Pancreas (tissue), 10 donors: ENCODE measurements at places on chromosomes 7 and 10. TPM values are rescaled to one million over a fixed set of nuclear protein-coding genes. Genes with fewer than 3 reads are reported as not detected.

WEE2 gene
- total RNA-seq, result 0.19 TPM

DNA sequence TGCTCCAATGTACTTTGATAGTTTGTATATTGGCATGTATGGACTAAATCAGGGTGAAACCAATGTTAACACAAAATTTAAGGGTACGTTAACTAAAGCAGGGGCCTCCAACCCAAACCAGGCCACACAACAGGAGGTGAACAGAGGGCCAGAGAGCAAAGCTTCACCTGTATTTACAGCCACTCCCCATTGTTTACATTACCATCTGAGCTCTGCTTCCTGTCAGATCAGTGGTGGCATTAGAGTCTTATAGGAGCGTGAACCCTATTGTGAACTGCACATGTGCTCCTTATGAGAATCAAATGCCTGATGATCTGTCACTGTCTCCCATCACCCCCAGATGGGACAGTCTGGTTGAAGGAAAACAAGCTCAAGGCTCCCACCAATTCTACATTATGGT lies 62.0 kb upstream of the SCIN start:
- no peaks in the 10 kb centered on the region for H3K36me3 ChIP-seq
- no peak overlapping the region for H3K27ac ChIP-seq
- DNase-seq, result no peak
- H3K4me1 ChIP-seq, result no peaks in the 10 kb centered on the region

GRCh38 chr10:119616882-119617570 lies 20.3 kb upstream of the TIAL1 start:
- no peaks in the 10 kb centered on the region for H3K36me3 ChIP-seq
- H3K4me1 ChIP-seq, result no peaks in the 10 kb centered on the region
- no peak for DNase-seq
- H3K27me3 ChIP-seq, result no peaks in the 10 kb centered on the region
- no peak overlapping the region for H3K4me3 ChIP-seq
- no peak overlapping the region for H3K27ac ChIP-seq

GRCh38 chr7:151825721-151826120 lies 51.2 kb downstream of the PRKAG2 start:
- no peak overlapping the region for H3K4me3 ChIP-seq
- no peaks in the 10 kb centered on the region for H3K36me3 ChIP-seq
- H3K4me1 ChIP-seq, result peaks cover 18% of the 10 kb centered on the region
- H3K27me3 ChIP-seq, result no peaks in the 10 kb centered on the region
- DNase-seq, result no peak

DNA sequence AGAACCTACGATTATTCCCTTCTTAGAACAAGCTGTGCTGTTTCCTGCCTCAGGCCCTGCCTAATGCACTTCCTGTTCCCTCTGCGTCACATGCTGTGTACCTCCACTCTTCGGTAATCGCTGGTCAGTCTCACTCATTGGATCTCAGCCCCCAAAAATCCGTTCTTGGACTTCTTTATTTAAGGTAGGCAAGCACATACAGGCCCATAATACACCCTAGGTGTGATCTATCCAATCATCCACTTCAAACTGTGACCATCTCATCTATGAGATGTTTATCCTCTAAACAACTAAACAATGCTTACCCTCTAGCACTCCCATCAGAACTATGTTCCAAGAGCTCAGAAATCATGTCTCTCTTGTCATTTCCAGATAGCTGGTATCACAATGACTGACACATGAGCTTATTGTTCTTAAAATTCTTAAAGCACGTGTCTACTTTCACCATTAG lies 83.9 kb downstream of the CADPS2 start:
- H3K36me3 ChIP-seq, result no peaks in the 10 kb centered on the region
- no peak for DNase-seq
- no peak overlapping the region for H3K4me3 ChIP-seq
- H3K27me3 ChIP-seq, result no peaks in the 10 kb centered on the region
- H3K27ac ChIP-seq, result no peak overlapping the region

- no peak for DNase-seq
- no peaks in the 10 kb centered on the region for H3K36me3 ChIP-seq
- no peaks in the 10 kb centered on the region for H3K27me3 ChIP-seq
- H3K27ac ChIP-seq, result peak overlapping the region; percentile 20
Measured at GRCh38 chr10:89217057-89217990, 10.2 kb upstream of the CH25H start.

- no peaks in the 10 kb centered on the region for H3K36me3 ChIP-seq
- peaks cover 10% of the 10 kb centered on the region for H3K4me1 ChIP-seq
- no peak for DNase-seq
- no peak overlapping the region for H3K4me3 ChIP-seq
- no peak overlapping the region for H3K27ac ChIP-seq
- no peaks in the 10 kb centered on the region for H3K27me3 ChIP-seq
Measured at GRCh38 chr7:117048882-117049281, 95.6 kb downstream of the ST7 start.

- no peaks in the 10 kb centered on the region for H3K4me1 ChIP-seq
- H3K4me3 ChIP-seq, result no peak overlapping the region
- no peak overlapping the region for H3K27ac ChIP-seq
- no peaks in the 10 kb centered on the region for H3K36me3 ChIP-seq
Measured at GRCh38 chr10:36494371-36494770, 631.0 kb upstream of the ANKRD30A start.

ZNF425 gene
- 1.4 TPM for total RNA-seq

DNA sequence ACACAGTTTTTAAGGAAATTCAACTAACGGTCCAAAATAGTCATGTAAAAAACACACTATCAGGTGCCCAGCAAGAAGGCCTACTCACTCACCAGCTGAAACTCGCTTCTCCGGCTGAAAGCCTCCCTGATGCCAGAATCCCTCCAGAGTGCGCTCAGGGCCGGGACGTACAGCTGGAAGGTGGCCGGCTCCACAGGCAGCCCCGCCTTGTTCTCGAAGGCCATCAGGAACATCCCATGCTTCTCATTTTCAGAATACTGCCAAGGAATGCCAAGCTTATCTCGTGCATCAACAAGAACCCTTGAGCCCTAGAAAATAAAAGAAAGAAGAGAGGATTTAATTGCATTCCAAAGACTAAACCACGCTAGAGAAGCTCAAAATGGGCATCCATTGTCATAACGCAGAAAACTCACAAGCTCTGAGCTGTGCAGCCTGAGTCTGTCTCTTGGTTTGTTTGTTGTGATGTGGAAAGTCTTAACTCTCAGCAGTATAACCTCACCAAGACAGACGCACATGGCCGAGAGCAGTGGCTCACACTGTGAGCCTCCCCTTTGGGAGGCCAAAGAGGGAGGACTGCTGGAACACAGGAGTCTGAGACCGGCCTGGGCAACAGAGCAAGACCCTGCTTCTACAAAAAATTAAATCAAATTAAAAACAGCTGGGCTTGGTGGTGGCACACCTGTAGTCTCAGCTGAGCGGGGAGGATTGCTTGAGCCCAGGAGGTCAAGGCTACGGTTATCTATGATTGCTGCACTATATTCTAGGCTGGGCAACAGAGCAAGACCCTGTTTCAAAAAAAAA lies 49.1 kb downstream of the GNA12 start:
- no peak for DNase-seq
- peaks cover 28% of the 10 kb centered on the region for H3K36me3 ChIP-seq
- H3K27me3 ChIP-seq, result no peaks in the 10 kb centered on the region
- peaks cover 8% of the 10 kb centered on the region for H3K4me1 ChIP-seq

STAG3 gene
- total RNA-seq, result 0.91 TPM

- no peak overlapping the region for H3K4me3 ChIP-seq
- peak; percentile 50 for DNase-seq
- H3K27ac ChIP-seq, result no peak overlapping the region
- peaks cover 21% of the 10 kb centered on the region for H3K27me3 ChIP-seq
- H3K36me3 ChIP-seq, result no peaks in the 10 kb centered on the region
- H3K4me1 ChIP-seq, result no peaks in the 10 kb centered on the region
Measured at GRCh38 chr10:133326745-133327650, 9.7 kb downstream of the CALY start.

PRPS1L1 gene
- total RNA-seq, result not detected

CCDC7 gene
- 15.8 TPM for total RNA-seq

GRCh38 chr7:106057962-106058927 lies 53.9 kb downstream of the SYPL1 start:
- DNase-seq, result peak; percentile 47
- no peaks in the 10 kb centered on the region for H3K4me1 ChIP-seq
- H3K36me3 ChIP-seq, result no peaks in the 10 kb centered on the region
- H3K27ac ChIP-seq, result peak overlapping the region; percentile 56
- no peak overlapping the region for H3K4me3 ChIP-seq

COL13A1 gene
- total RNA-seq, result 0.94 TPM

DNA sequence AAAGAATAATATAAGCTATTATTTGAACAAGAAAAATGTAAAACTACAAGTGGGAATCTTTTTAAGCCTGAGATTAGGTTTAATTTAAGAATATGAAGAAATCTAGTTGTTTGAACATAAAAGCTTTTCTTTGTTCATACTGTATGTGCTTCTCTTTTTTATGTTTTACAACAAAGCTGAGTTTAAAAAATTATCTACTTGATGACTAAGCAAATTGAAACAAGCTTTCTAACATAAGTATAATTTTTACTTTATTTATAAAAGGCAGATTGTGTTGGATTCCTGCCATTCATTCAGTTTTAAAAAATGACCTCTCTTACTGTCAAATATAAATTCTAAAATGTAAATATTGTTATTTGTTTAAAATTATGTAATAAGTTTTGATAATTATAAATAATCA lies 958.2 kb downstream of the DNAJB9 start:
- no peak overlapping the region for H3K27ac ChIP-seq
- no peaks in the 10 kb centered on the region for H3K27me3 ChIP-seq
- no peak for DNase-seq
- H3K36me3 ChIP-seq, result no peaks in the 10 kb centered on the region

GRID2IP gene
- 1.00 TPM for total RNA-seq

GRCh38 chr7:13802651-13803050 lies 186.8 kb downstream of the ETV1 start:
- H3K36me3 ChIP-seq, result no peaks in the 10 kb centered on the region
- H3K27me3 ChIP-seq, result no peaks in the 10 kb centered on the region
- no peak overlapping the region for H3K4me3 ChIP-seq
- H3K27ac ChIP-seq, result no peak overlapping the region
